ENCODE measurements at places on chromosomes 5 and 9.

GRCh38 chr9:93246526-93246925, 62.6 kb downstream of the WNK2 start:
- no peak for DNase-seq

DNA sequence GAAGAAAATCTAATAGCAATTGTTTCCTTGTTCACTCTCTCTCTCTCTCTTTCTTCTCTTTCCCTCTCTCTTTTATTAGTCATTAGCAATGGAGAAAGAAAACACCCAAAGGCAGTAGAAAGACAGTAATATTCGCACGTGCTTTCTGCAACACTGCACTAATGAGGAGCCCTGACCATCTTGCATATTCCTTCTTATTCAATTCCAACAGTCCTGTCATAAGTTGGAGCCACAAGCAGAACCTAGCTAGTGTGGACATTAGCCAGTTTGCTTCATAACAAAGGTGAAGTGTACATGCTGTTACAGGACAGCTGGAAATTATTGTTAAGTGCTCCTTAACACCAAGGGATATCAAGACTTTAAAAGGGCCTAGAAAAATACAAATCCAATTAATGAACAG, 63.4 kb downstream of the TRIM32 start:
- DNase-seq, result no peak

DNA sequence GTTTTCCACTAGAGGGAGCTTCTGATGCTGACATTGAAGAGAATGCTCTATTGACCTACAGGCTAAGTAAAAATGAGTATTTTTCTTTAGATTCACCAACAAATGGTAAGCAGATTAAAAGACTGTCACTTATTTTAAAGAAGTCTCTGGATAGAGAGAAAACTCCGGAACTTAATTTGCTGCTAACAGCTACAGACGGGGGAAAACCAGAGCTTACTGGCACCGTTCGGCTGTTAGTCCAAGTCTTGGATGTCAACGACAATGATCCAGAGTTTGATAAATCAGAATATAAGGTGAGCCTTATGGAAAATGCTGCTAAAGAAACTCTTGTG, 764 bp downstream of the PCDHA11 start:
- DNase-seq, result no peak

- no peak for DNase-seq
Measured at GRCh38 chr5:163645421-163646416, 140.3 kb downstream of the MAT2B start.
